HEK293T (cell line): ENCODE measurements at places on chromosomes 12 and 14.

GRCh38 chr12:52434081-52434733, at the start of gene KRT75:
KRT75 (minus strand) TSS chr12:52434371; CDS start chr12:52434304, 67 bp downstream.
- DNase-seq: no peak

- no peak for DNase-seq
These were observed 26.8 kb downstream of the IFT43 start for GRCh38 chr14:76012354-76012753.

DNA sequence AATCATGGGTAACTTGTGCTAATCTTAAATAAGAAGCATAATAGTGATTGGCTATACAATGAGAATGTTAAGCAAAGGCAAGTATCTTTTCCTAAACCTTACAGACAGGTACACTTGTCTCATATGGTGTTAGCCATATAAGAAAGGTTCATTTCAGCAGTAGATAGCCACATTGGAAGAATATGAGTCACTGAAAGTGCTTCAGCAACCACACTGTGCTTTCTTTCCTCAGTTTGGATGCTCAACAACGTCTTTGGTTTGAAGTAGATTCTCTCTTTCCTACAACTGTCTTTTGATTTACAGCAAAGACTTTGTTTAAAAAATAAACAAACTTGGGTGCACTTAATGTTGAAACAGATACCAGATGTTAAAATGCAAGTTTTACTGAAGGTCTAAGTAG, 8.9 kb downstream of the DDHD1 start:
- no peak for DNase-seq

DNA sequence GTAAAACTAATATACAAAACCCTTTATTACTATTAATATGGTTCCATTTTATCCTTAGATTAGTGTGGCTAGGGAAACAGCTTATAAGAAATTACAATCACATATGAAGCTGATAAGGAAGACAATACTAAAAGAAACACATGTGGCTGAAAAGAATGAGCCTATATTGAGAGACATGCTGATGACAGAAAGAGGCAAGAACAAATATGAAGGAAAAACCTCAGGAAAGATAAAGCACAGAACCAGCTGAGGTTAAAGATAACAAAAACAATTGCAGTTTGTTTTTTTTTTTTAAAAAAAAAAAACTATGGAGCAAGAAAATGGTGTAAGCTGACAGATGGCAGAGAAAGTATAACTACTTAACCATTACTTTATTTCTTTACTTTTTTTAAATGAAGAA, 69.2 kb upstream of the OSBPL8 start:
- DNase-seq: no peak

GRCh38 chr12:110585231-110585799, 2.2 kb upstream of the PPTC7 start:
- DNase-seq: no peak

- peak; percentile 89 for DNase-seq
These were observed 44.8 kb downstream of the FOXN4 start for GRCh38 chr12:109264095-109264942.

DNA sequence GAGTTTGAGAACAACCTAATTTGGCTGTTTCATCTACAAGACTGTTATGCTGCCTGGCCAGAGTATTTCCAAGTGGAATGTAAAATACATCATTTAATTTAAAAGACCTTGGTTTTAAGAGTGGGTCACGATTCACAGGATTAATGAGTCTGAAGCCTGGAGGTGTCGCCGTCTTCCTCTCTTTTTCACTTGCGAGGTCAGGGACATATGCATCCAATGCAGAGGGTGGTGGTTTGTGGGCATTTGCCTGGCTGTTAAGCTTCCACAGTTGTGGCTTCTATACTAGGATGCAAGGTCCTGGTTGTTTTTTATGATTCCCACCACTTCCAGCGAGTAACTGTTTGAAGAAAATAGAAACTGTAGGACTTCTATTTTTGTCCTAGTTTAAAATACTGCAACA, 22.8 kb upstream of the RASSF3 start:
- DNase-seq: no peak

DNA sequence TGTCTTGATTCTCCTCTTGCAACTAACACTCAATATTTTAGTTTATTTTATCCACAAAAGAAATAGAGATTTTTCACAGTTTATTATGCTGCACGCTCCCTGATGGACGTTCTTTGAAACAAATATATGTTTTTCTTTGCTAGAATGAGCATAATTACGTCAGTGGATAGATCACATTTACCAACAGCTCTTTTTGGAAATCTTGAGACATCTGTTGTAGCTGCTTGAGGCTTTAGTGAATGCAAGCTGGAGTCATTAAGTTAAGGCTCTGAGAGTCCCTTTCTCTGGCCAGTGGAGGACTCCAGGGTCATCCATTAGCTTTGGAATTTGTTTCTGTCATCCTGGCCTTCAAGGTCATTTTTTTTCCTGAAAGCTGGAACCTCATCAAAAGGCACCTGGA, 405.6 kb upstream of the TMEM132C start:
- DNase-seq: no peak

GRCh38 chr14:47300796-47301195, 374.6 kb downstream of the MDGA2 start:
- DNase-seq: no peak

DNA sequence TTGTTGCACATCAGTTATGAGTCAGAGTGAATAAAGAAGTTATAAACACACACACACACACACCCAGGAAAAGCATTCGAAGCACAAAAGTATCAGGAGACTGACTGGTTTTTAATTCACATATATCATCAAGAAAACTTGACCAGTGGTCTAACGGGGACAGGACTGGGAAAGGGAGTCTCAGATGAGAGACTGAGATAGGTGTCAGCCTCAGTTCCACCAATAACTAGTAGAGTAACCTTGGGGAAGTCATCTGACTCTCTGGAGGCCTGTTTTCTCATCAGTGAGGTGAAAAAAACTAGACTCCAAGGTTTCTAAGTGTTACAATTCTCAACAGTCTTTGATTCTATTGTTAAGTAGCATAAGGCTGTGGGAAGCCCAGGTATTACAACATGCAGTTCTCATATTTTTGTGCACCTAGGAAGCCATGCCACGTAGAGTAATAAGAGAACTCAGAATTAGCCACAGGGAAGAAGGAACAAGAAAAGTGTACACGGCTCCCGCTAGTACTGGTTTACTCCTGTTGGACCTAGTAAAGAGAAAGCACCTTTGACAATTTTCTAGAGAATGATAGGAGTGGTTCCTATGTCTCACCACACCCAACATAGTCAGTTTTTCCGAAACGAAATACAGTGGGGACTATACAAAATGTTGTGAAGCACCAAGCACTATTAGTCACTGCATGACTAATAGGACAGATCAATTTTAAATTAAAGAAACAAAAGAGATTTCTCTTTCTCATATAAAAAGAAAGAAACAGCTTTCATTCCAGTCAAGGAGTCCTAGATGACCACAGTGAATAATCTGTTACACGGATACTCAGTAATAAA, 5.0 kb downstream of the PPTC7 start:
- no peak for DNase-seq

GRCh38 chr14:26765768-26766520, 168.1 kb upstream of the NOVA1 start:
- no peak for DNase-seq

- no peak for DNase-seq
These were observed 243.3 kb upstream of the KRR1 start for GRCh38 chr12:75754698-75755097.

DNA sequence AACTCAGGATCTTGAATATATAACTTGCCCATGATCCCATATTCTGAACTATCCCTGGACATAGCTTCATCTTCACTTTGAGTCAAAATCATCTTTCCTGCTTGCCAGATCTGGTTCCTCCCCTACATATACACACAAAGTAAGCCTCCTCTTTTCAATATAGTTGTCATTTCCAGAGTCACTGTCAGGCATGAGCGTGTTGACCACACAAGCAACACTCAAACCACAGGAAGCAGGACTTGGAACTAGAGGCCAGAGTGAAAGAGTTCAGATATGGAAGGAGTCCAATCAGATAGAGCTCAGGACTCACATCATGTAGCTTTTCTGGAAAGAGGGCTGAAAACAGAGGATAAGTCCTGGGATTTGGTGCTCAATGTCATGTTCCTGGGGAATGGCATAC, 1140.6 kb downstream of the BCL11B start:
- DNase-seq: no peak

GRCh38 chr14:25607192-25607591, 557.2 kb upstream of the STXBP6 start:
- no peak for DNase-seq

GRCh38 chr12:69886109-69886508, 61.1 kb downstream of the MYRFL start:
- DNase-seq: no peak

DNA sequence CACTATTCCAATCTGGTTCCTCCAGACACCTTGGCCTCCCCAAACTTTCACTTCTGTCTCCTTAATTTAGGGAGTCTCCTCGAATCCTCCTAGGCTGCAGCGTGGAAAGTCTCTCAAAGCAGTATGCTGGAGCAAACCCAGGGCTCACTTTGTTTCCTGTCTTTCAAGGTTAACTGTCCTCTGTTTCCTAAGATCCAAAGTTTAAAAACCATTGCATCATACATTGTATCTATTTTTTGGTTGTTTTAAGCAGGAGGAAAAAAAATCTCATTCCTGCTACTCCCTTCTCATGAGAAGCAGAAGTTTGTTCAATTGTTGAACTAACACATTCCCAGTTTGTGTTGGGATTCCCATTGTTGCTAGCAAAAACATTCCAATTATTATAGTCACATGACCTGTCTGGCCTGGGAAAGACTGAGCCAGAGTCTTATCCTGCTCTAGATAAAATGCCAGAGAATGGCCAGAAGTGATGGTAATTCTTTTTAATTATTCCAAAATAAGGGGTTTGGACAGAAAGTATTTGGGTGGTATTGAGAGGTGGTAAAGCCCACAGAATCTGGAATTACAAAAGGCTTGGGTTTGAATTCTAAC, 67.3 kb downstream of the HSPB8 start:
- DNase-seq: no peak

GRCh38 chr12:48125985-48126384, 6.8 kb downstream of the PFKM start:
- no peak for DNase-seq

GRCh38 chr14:100102156-100102785, 37.0 kb downstream of the EVL start:
- no peak for DNase-seq

- DNase-seq: peak; percentile 30
These were observed 5.1 kb downstream of the KMT5A start for GRCh38 chr12:123388951-123389559.

- DNase-seq: no peak
These were observed 9.5 kb downstream of the HSP90AA1 start for GRCh38 chr14:102077382-102077709.

DNA sequence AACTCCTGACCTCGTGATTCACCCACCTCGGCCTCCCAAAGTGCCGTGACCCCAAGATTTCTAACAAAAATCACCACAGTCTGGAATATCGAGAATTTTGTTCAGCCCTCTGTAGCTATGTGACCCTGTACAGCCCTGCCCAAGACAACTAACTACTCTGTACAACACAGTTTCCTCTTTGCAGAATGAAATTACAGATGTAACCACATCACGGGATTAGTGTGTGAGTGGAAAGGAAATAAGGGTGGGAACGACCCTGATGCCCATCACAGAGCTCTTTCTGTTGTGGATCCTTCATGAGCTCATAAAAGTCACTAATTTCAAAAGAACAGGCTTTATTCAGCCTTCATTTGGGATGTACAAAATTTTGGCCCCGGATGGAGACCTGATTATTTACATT, 50.5 kb upstream of the KRR1 start:
- no peak for DNase-seq

- DNase-seq: no peak
These were observed 64.5 kb downstream of the AACS start for GRCh38 chr12:125129591-125130255.

- no peak for DNase-seq
These were observed 245.9 kb downstream of the NPAS3 start for GRCh38 chr14:33184587-33184986.

GRCh38 chr14:68389943-68390342, 402.9 kb downstream of the ZFP36L1 start:
- DNase-seq: no peak

GRCh38 chr14:75492832-75493591, 29.3 kb upstream of the BATF start:
- no peak for DNase-seq

DNA sequence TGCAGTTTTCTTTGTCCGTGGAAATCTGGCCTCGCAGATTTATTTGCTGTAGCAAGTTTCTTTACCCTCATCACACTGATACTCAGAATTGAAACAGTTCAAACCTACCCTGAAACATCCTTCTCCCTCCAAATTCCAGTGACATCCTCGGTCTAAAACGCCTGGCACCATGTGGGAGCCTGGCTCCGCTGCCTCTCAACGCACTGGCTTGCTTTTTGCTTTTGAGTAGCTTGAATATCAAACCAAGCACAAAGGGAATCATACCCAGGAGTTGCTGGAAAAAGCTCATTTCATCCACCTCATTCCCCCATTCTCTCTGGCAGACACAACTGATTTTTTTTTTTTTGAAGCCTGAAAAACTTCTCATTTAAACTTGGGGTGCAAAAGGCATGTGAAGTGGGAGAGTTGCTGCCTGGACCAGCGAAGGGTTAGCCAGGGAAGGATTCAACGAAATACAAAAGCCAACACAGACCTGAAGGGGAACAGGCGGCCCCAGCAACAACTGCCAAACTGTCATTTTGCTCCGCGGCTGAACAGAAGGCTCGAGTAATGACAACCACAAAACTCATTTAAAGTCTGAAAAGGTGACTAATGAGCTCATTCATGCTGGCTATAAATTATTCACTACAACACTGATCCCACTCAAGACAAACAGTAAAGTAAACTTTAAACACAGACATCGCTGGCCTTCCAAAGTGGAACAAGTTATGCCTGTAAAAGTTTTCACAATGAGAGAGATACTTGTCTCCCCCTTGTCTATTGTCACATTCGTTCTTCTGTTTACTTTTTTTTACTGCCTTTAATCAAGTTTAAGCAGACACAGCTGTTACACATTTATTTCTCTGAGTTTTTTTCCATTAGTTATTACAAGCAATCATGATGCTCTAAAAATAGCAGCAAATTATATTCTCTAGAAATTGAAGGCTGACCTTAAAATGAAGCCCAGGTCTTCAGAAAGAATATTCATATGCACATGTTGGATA, 12.5 kb upstream of the FOXN3 start:
- no peak for DNase-seq

GRCh38 chr12:18799561-18799960, 61.6 kb downstream of the CAPZA3 start:
- no peak for DNase-seq

DNA sequence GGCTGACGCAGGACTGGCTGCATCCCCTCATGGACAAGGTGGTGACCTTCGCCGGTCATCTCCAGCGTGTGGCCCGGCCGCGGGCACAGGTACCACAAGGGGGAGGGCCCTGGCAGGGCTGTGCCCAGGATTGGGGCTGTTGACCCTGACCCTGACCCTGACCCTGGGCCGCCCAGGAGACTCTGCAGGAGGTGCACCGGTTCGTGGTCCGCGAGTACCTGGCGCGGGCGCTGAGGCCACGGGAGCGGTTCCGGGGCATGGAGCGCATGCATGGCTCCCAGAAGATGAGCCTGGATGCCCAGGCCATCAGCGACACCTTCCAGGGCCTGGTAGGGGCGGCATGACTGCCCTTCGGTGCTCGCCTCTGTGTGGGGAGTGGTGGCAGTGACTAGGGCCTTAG, 12.9 kb downstream of the EXOC3L4 start:
- DNase-seq: no peak

- DNase-seq: no peak
These were observed 45.3 kb downstream of the FRS2 start for GRCh38 chr12:69515394-69515930.
